ENCODE measurements at places on chromosomes 7 and 10.
A peak's percentile ranks its signal among the peaks of the same experiment; 100 is the strongest.

- no peak for DNase-seq
Observed at GRCh38 chr10:100881556-100882213, 31.1 kb upstream of the SLF2 start.

DNA sequence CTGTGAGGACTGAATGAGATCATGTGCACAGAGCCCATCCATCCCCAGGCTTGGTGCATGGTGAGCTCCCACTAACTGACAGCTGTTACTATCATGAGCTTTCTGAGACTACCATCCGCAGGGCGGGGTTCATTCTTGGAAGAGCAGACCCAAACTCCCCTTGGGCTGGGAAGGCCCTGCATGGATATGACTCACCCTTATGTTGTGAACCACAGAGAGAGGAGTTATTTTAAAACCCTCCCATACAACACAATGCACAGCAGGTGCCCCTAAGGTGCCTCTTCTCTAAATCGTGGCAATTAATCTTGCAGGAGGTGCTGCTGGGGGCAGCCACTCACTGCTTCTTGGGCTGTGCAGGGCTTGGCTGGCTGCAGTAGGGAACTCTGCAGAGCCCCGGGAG, 219.1 kb downstream of the GFRA1 start:
- no peak for DNase-seq

DNA sequence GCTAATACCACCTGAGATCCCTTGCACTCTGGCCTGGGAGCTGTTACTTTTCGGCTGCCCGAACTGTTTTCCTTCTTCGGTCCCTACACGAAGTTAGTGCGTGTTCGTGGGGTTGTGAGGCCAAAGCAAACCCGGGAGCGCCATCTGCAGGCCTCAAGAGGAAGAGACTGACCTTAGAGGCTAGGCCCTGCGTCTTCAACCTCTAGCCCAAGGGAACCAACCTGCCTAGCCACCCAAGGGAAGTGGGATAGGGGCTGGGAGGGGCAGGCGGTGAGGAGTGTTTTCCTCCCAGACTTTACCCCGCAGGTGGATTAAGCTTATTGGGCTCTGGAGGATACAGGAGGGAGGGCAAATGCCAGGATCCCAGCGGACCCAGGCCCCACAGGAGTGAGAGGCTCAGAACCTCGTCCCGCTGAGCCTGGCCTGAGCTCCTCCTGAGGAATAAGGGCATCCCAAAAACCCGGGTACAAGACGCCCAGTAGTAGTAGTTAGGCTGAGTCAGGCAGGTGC, 1.7 kb upstream of the PAX2 start:
- DNase-seq = no peak

DNA sequence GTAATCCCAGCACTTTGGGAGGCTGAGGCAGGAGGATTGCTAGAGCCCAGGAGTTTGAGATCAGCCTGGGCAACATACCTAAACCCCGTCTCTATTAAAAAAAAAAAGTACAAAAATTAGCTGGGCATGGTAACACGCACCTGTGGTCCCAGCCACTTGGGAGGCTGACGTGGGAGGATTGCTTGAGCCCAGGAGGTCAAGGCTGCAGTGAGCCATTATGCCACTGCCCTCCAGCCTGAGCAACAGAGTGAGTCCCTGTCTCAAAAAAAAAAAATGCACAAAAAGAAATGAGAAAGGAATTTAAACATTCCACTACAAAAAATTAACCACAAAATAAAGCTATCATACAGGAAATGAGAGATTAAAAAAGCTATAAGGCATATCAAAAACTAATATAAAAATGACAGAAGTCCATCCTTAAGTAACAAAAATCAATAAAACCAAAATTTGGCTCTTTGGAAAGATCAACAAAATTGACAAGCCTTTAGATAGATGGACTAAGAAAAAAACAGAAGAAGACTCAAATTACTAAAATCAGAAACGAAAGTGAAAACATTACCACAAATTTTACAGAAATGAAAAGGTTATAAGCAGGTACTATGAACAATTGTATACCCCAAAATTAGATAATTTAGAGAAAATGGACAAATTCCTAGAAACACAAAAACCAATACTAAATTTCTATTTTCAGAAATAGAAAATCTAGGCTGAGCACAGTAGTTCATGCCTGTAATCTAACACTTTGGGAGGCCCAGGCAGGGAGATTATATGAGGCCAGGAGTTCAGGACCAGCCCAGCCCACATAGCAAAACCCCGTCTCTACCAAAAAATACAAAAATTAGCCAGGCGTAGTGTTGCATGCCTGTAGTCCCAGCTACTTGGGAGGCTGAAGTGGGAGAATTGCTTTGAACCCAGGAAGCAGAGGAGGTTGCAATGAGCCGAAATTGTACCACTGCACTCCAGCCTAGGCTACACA, 42.4 kb upstream of the NANOS1 start:
- DNase-seq = no peak

GRCh38 chr7:82234457-82235049, 209.0 kb downstream of the CACNA2D1 start:
- no peak for DNase-seq

DNA sequence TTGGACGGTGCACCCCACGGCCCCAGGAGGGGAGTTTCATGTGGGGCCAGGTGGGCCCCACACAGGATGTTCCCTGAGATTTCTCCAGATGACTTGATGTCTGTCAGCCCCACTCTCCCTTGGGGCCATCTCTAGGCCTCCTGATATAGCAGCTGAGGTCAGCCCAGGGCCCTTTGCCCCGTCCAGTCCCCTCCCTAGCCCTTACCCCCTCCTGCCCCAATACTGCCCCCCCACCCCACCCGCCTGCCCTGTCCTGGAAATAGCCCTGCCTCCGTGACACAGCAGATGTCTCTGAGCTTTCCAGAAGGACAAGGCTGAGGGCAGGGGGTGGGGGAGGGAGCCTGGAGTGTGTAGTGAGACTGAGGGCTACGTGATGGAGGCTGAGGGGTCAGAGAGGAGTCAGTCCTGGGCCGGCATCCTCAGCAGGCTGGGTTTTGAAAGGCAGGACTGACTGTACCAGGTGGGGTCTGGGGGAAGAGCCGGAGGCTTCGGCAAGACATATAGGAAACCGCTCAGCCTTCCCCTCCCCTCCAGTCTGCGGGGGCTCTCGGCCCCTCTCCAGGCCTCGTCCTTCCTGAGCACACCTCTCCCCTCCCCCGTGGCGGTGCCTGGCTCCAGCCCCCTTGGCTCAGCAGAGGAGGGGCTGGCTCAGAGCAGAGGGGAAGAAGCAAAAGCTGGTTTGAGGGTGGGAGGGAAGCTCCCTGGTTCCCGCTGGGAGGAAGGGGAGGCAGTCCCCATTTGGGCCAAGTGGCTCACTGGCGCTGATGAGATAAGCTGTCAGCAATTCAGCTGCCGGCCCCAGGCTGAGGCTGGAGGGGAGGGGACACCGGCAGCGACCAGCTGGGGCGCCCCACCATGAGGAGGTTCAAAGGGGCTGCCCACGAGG, 2.0 kb downstream of the FLNC start:
- DNase-seq = no peak

DNA sequence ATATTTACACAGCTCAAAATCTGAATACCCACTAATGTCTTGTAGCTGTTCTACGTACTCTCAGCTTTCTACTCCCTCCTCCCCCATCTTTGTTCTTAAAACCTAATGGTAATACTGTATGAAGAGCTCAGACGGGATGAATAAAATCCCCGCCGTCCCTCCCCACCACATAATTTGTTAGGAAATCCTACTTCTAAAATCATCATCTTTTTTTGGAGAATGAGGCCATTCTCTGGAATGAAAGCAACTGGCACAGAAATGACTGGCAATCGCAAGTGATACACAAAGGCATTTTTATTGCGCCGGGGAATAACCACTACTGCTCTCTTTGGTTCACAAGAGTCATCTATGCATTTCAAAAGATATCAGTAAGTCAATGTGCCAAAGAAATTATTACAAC, 27.3 kb downstream of the SLC35B4 start:
- DNase-seq = no peak

DNA sequence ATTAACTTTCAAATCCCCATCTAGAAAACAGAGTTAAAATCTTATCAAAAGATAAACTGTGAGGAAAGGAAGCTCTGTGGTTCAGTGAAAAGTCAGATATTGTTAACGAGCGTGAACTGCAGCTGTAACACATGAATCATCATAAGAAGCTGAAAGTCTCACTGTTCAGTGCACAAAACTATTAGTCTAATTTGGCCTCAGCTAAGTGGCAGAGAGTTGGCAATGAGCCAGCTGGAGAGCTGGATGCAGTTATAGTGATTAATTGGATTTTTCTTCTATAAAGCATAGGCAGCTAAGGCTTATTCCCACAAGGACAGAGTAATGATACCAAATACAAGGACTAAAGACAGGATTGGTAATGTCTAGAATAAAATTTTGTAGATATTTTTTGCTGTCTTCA, 101.1 kb upstream of the ABCB5 start:
- peak; percentile 68 for DNase-seq

- no peak for DNase-seq
Observed at GRCh38 chr7:134042307-134042706, 84.8 kb upstream of the LRGUK start.

- DNase-seq = no peak
Observed at GRCh38 chr10:24382045-24382444, 173.1 kb downstream of the KIAA1217 start.

- DNase-seq = no peak
Observed at GRCh38 chr10:33412241-33412640, 77.8 kb upstream of the NRP1 start.

DNA sequence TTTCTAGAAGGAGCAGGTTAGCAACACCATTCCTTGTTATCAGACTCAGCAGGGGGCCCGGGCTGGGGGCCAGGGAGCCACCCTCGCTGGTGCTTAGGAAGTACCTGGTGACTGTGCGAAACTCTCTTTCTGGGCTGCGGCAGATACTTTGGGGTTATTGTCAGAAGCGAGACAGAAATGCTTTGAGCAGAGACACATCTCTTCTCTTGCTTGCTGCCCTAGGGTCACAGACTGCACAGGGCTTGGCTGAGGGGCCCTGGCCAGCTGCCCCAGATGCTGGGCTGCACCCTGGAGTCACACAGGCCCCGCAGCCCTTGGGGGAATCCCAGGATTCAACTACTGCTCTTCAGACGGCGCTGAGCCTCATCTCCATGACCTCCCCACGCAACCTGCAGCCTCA, 91.9 kb downstream of the WDFY4 start:
- no peak for DNase-seq

DNA sequence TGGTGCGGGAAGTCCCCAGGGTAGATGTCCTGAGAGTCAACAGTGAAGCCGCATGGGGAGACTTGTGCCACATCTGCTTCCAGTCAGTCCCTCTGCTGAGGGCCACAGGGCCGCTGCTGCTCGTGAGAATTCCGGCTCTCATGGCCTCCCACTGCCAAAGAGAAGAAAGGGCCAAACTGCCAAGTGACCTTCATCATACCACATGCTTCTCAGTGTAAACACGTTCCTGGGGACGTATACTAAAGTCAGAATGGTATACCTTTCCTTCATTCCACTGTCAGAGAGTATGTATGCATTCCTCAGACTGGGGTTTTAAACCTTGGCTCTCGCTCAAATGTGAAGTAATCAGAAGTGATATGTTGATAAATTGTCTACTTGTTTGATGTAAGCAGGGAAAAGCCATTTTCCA, 52.8 kb upstream of the SEC61G start:
- DNase-seq = no peak

DNA sequence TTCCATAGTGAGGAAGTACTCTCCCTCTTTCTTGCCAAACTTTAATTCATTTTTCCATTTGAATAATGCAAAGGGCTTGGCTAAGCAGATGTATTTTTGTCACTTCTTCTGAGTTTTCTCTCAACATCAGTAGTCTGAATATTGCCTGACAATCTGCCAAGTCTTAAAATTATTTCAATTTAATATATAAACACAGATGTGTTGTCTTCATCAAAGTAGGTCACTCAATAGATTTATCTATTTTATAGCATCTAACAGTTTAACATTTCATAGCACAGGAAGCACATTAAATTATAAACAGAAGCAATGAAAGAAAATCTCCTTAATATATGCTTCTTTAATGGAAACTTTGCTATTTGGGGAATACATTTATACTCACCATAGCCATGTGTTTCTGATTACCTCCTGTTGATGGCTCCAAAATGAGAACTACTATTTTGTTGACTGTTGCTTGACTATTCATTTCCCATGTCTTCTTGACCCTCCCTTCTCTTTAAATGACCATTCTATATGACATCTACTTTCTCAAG, 4.5 kb downstream of the CPED1 start:
- DNase-seq = no peak

DNA sequence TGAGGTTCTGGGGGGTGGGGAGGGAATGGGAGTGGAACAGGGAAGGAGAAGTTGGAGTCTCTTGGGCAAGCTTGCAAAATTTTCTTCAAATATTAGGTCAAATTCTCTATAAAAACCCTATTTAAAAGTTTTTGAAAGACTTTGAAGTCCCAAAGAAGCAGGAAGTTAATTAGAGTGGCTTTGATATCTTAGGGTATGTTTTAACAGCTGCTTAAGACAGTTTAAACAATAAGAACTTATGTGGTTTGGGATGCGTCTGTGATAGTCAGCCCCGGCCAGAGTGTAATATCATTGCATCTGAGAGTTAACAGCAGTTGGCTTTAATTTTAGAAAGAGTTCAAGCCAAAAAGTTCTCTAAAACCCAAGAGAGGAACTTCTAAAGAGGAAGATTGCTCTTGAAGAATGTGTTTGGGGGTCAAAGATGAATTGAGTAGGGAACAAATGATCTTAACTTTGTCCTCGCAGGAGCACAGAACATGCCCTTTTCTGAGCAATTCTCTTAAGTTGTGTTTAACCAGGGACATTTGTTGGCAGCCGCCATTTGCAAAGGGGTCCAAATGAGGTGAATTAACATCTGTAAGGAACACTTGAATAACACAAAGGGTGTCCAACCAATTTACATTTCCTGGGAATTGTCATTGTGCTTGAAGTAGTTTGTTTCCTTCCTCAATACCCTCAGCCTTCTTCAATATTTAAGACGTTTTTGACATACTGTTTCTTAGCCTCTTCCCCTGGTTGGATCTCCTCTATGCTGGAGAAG, 182.4 kb downstream of the PTEN start:
- DNase-seq = no peak

DNA sequence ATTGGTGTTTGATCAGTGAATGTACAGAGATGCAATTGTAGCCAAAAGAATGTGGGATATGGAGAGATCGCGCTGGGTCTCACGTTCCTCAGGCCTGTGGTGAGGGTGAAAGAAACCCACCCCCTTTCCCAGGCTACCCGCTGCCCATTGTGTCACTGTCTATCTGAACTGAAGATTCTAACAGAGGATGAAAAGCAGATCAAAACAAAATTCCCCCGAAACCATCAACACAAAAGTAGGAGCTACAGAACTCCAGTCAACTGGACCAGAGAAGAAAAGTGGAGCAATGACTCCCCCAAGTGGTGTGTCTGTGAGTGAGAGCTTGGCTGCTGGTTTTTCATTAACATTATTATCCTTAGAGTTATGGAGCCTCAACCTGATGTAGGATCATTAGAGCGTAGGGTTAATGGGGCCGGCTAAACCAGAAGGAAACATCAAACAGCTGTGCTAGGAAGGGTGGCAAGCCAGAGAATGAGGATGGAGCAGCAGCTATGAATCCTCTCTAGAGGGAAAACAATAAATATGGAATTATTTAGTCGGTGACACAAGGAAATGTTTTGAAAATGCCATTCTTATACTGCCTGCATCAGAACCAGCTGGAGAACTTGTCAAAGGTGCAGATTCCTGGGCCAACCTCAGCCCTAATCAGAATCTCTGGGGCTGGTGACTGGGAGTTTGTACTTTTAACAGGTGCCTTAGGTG, 38.3 kb downstream of the AKR1B1 start:
- no peak for DNase-seq

GRCh38 chr10:70918851-70919530, 30.6 kb upstream of the PCBD1 start:
- no peak for DNase-seq

GRCh38 chr7:138519061-138519798, 59.2 kb downstream of the TRIM24 start:
- no peak for DNase-seq

Measured in NCI-H187 (cell line).